CD4-positive, alpha-beta T cell treated with Interferon gamma for 1 hour (primary cell): ENCODE measurements at places on chromosomes 11 and 22.

DNA sequence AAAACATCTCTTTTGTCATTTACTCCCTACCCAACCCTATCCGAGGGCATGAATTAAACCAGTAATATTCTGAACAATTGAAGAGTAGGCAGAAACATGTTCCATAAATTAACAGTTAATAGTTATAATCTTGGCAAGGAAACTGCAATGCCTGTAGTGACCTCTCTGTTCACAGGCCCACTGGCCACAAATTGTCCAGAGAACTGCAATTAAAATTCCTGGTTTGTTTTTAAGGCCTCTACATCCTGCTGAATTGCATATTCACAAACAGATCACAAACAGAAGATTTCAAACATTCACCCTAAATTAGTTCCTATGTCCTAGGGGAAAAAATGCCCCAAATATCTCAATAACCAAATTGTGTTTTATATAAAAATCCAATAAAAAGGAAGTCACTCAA lies 143.2 kb upstream of the TRPC6 start:
- DNase-seq = no peak

GRCh38 chr11:102564110-102564509 lies 33.6 kb upstream of the MMP7 start:
- DNase-seq = no peak

GRCh38 chr11:18907391-18907790 lies 31.8 kb downstream of the MRGPRX1 start:
- DNase-seq = no peak

- no peak for DNase-seq
Measured at GRCh38 chr22:32996276-32996675, 61.9 kb downstream of the SYN3 start.

DNA sequence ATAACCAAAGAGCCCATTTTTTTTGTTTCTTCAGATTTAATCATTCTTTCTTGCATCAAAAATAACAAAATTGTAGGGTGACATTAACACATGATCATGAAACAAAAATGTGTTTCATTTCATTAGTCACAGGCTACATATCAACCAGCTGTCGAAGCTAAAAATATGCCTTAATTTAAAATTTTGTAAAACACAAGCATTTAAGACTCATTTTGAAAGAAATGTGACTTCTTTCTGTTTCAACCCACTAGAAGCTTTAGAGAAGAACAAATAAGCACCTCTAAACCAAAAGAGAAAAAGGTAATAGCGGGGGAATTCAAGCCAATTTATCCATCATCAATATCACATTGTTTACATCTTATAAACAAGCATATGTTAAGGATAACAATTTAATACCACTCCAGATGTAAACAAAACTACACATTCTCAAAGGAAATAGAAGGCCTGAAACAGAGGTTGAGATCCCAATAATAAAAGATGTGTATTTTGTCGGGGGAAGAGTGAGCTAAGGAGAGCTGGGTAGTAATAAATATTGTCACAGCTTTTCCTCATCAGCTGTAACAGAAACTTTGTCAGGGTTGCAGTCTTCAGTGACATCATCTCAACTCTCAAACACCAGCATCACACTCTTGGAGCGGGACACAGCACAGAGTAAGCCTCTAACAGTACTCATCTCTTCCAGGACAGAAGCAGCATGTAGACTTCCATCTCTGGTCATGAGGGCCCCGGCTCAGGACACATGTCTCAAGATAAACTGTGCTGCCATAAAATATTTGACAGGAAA lies 42.0 kb downstream of the ALG9 start:
- DNase-seq = no peak

- no peak for DNase-seq
Measured at GRCh38 chr11:126431401-126432064, 76.0 kb downstream of the ST3GAL4 start.

DNA sequence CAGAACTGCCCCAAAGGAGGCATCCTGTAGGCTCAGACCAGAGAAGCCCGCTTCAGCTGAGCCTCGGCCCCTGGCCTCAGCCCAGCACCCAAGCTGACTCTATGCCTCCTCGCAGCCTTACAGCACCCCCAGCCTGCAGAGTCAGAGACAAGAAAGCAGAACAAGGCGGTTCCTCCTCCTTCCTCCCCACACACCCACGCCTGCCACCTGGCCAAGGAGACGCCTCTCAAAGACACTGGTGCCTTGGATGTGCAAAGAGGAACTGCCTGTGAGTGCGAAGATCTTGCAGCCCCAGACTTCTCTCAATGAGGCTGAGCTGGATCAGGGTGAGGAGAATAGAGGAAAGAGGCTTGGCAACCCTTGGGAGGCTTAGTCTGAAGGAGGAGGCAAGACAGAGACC lies 60.2 kb downstream of the PDE2A start:
- peak; percentile 79 for DNase-seq

GRCh38 chr11:61071913-61072312 lies 30.4 kb upstream of the CD5 start:
- DNase-seq = no peak

DNA sequence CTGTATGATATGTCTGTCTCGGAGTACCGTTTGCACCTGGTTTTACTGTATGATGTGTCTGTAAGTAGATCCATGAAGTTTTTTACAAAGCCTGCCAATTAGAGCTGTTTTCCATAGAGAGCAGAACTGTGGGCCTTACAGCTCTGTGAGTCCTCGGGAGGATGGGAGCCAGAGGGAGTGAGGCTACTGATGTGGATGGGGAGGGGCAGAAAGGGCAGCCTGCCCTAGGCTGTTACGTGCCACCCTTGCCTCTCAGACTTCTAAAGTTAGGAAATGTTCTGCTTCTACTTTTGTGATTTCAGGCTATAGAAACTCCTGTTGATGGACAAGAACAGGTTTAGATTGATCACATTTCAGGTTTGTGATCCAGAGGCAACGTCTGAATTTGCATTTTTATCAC lies 105.2 kb downstream of the PPP6R3 start:
- no peak for DNase-seq

DNA sequence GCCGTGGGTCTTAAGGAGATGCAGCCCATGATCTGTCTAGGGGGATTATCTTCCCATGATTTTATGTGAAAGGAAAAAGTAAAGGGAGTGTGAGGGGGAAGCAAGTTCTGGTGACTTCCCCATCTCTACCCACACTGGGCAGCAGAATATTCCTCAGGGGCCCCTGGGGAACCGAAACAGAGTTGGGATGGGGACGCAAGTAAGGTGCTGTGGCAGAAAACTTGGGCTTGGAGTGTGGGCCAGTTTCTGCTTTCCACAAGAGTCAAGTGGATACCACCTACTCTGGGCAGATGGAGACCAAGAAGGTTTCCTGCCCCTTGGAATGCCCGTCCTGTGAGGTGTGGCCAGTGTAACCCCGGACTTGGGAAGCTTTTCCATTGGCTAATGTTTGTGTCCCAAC lies 64.4 kb downstream of the SGSM3 start:
- no peak for DNase-seq

DNA sequence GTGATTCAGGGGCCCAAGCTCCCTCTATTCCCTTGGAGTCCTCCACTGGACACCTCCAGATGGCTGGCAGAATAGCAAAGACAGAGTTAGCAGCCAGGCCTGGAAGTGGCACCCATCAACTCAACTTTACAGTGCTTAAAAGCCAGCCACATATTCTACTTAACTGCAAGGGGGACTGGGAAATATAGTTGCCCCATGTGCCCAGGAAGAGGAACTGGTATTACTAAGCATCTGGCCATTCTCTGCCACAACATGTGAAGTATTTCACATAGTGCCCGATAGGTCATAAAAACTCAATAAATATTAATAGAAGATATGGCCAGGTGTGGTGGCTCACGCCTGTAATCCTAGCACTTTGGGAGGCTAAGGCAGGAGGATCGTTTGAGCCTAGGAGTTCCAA lies 5.5 kb upstream of the IL10RA start:
- no peak for DNase-seq

- DNase-seq = no peak
Measured at GRCh38 chr22:22866381-22867111, 21.1 kb upstream of the IGLL5 start.

- DNase-seq = no peak
Measured at GRCh38 chr11:9038541-9038940, 34.7 kb upstream of the NRIP3 start.

DNA sequence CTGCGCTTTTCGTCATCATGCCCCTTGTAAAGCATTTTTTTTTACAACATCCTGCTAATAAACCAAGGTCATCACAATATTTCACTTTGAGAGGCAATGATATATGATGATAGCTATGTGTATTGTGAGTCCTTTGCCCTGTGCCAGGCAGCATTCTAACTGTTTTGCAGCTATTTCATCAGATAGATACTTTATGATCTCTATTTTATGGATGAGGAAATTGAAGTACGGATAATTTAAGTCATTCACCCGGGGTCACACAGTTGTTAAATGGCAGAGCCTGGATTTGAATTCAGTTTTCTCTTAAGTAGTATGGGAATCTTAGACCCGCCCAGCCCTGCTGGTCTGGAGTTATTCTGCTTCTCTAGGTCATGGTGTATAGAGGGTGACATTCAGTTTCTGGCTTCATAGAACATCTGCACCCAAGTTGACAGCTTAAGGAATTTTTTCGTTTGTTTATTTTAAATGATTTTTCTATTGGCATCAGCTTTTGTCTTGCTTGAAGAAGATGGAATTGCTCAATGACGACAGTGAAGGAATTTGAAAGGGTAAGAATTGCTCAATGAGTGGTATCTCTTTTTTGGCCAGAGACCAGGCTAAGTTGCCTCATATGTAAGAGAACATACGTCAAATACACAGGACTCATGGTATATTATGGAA lies 926 bp downstream of the PRR5L start:
- DNase-seq = no peak

DNA sequence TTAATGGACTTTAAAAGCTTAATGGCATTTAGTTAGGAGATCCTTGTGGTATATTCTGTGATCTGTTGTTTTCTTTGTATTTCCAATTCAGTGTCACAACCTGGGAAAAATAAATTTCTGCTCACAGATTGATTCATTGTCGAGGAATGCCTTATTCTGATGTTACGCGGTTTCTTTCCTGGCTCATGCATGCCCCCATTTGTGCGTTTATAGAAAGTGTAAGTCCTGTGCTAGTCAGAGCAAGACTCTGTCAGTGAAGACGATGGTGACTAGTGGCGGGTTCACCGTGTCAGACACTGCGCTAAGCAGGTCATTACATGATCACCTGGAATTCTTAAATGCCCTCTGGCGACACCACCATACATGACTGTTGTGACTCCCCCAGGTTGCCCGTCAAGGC lies 169.4 kb downstream of the TBC1D22A start:
- DNase-seq = no peak

DNA sequence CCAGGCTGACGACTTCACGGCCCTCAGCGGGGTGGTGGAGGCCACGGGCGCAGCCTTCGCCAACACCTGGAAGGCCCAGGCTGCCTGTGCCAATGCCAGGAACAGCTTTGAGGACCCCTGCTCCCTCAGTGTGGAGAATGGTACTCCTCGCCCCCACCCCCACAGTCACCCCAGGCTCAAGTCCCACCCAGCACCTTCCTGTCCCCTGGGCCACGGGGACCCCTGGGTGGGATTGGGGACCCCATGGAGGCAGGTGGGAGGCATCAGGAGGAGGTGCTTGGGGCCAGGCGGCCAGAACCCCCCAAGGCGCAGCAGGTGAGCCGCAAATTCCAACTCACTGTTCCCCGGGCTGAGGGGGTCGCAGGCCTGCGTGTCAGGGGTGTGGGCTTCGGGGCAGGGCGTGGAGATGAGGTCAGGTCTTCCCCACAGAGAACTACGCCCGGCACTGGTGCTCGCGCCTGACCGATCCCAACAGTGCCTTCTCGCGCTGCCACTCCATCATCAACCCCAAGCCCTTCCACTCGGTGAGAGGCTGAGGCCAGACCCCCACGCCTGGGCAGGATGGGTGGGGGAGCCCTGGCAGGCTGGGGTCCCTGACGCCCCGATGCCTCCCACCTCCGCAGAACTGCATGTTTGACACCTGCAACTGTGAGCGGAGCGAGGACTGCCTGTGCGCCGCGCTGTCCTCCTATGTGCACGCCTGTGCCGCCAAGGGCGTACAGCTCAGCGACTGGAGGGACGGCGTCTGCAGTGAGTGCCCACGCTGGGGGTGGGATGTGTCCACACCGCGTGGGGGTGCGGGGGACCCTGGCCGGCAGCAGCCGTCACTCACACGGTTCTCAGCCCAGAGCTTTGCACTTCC lies 9.4 kb downstream of the MUC5B start:
- DNase-seq = no peak

DNA sequence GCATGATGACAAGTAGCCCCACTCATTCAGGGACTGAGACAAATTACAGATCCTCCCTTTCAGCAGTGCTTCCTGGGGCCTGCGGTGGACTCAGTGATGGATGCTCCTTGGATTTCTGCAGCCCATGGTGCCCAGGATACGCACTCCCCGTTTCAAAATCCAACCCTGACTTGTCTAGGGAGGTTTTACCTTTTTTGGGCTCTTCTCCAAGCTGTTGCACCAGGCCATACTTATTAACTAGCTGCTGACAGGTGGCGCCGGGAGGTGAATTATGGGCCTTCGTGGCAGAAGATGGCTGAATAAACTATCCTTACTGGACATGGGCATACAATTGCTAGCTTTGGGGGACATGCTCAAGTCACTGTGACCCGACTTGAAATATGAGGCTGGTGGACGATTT lies 324.3 kb upstream of the SYN3 start:
- no peak for DNase-seq

- DNase-seq = no peak
Measured at GRCh38 chr11:32395127-32395526, 40.2 kb downstream of the WT1 start.

GRCh38 chr11:61752117-61752924 lies at the start of gene MYRF:
MYRF (plus strand) TSS chr11:61752636; CDS start chr11:61752745, 109 bp downstream.
- peak; percentile 40 for DNase-seq

GRCh38 chr22:41781507-41781906 lies 19.0 kb upstream of the CCDC134 start:
- DNase-seq = peak; percentile 8

- no peak for DNase-seq
Measured at GRCh38 chr11:370070-370941, 1.0 kb downstream of the B4GALNT4 start.

GRCh38 chr11:102405501-102405900 lies 47.1 kb downstream of the TMEM123 start:
- DNase-seq = no peak

DNA sequence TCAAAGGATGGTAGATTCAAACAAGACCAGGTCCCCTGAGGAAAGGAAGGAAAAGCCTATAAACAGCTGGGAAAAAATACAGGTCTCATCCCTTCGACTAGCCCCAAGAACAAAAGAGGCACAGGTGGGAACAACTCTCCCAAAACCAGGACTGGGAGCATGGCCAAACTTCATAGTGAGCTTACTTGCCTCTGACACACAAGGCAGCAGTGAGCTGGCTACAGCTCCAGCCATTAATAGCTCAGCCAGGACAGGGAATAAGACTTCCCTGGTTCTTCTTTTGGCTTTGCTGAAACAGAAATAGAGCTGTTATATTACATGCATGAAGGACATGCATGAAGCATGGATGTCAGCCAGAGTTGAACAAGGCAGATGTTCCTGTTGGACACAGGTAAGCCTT lies at the start of gene OR10A2:
Gene OR10A2, plus strand, starts transcription at position 97 of the 400 bp plus-strand sequence. CDS start 6,698 bp downstream, outside the sequence.
- no peak for DNase-seq

DNA sequence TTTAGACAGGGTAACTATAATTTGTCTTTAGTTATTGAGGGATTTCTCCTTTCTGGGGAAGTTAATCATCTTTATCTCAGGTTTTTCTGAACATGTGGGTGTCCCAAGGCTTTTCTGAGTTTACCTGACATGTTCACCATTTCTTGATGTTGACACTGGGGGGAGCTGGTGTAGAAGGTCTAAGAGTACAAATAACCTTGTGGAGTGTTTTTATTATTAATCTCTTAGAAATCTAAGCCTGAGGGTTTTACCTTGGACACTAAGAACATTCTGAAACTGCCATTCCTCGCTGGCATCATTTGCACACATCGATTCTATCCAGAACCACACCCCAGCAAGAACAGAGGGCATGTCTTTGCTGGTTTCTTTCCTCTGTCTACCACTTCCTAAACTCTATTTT lies 15.6 kb upstream of the C11orf91 start:
- DNase-seq = no peak

GRCh38 chr11:10255388-10256125 lies 38.5 kb downstream of the SBF2 start:
- no peak for DNase-seq
